ENCODE measurements at places on chromosomes 12 and 14.
A peak's percentile ranks its signal among the peaks of the same experiment; 100 is the strongest.

GRCh38 chr12:79689061-79689476 lies 1.7 kb downstream of the PAWR start:
- DNase-seq, result no peak

- DNase-seq, result no peak
These were observed 675 bp downstream of the NEDD8 start for GRCh38 chr14:24231263-24232120.

DNA sequence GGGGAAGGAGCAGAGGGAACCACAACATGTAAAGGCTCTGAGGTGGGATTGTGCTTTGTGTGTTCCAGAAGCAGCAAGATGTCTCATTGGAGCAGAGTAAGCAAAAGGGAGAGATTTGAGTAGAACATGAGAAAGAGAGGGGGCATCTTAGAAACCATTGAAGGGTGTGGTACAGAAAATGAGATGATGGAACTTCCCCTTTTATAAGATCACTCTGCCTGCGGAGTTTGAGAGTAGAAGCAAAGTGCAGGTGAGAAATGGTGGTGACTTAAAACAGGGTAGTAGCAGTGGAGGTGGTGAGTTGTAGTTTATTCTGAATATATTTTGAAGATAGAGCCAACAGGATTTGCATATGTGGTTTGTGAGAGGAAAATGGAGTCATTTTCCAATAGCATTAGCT lies 56.0 kb downstream of the FBXO34 start:
- DNase-seq, result no peak

DNA sequence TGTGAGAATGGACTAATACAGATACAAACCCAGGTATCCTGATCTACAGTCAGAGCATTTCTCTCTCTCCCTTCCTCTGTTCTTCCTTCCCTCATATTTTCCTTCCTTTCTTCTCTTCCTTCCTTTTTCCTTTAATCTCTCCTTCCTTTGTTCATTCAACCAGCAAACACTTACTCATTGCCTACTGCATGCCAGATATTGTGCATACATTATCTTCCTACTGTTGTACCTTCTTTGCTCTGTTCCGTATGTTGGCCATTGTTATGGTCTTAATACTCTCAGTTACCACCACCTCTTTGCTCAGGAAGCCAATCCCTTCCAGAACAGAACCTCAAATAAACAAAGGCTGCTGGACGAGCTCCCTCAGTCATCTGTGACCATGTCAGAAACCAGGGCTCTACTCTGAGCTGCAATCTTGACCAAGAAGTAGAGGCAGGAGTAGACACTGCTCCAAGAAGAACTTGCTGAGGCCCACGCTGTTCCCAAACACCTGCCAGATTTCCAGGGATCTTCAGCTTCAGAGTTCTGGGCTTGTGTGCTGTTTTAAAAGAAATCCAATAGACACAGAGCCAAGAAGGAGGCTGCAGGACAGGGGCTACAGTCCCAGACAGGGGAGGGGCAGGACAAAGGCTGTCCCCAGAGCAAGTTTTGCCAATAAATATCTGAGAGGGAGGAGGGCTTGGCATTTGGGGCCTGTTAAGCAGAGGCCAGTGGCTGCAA lies 526.7 kb upstream of the TBX3 start:
- no peak for DNase-seq

DNA sequence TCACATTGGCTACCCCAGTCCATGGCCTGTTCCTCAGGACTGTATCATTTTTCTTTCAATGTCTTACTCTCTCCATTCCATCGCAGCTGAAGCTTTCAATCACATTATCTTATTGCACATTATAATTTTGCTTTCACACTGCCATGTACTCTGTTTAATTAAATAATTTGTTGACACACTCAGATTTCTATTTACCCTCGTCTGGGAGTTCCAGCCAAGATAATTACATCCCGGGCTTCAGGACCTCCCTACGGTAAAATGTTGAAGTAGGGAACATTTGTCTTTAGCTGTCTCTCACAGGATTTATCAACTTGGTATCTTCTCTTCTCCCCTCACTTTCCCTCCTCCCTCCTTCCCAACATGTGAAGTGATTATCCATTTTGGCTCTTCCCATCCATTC lies 177.2 kb upstream of the RASSF8 start:
- DNase-seq, result no peak

- no peak for DNase-seq
These were observed 115.4 kb upstream of the VRK1 start for GRCh38 chr14:96681829-96682228.

DNA sequence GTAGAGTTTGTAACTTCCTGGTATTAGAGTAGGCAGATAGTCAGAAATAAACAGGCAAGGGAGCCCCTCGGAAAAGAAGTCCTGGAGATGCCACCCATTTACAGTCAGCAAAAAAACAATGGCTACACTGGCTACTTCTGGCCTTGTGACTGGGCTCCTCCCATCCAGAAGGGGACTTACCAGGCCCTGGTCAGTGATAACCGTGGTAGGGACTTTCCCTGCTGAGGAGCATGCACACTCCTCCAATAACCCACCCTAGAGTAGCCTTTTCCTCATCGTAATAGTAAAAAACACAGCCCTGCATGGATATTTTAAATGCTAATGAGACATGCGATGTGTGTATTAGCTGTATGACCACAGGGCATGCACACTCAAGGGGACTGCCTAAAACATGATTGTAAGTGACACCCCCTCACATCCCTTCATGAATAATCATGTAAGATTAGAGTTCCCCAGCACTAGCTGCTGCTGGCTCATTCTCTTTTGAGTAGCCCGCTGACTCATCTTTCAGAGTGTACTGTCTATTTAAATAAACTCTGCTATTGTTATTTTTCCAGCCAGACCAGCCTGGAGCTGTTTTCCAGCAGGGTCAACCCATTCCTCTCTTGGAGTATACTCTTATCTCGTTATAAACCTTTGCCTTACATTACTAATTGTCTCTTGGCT lies 413.8 kb upstream of the TMTC1 start:
- peak; percentile 80 for DNase-seq

DNA sequence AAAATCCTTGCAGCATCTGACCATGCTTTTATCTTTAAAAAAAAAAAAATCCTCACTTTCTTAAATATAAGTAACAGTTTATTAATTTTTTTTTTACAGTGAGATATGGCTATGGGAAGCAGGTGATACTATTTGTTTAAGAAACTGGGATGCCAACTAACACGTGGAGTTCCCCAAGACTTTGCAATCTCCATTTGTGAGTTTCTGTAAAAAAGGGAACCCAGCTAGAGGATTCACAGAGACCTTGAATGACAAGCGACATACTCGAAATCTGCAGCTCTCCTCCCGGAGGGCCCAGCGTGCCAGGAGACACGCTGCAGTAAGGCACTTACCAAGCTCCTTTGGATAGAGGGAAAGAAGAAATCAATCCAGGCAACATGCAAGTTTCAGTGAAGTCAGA lies 30.1 kb downstream of the SLC15A4 start:
- no peak for DNase-seq

DNA sequence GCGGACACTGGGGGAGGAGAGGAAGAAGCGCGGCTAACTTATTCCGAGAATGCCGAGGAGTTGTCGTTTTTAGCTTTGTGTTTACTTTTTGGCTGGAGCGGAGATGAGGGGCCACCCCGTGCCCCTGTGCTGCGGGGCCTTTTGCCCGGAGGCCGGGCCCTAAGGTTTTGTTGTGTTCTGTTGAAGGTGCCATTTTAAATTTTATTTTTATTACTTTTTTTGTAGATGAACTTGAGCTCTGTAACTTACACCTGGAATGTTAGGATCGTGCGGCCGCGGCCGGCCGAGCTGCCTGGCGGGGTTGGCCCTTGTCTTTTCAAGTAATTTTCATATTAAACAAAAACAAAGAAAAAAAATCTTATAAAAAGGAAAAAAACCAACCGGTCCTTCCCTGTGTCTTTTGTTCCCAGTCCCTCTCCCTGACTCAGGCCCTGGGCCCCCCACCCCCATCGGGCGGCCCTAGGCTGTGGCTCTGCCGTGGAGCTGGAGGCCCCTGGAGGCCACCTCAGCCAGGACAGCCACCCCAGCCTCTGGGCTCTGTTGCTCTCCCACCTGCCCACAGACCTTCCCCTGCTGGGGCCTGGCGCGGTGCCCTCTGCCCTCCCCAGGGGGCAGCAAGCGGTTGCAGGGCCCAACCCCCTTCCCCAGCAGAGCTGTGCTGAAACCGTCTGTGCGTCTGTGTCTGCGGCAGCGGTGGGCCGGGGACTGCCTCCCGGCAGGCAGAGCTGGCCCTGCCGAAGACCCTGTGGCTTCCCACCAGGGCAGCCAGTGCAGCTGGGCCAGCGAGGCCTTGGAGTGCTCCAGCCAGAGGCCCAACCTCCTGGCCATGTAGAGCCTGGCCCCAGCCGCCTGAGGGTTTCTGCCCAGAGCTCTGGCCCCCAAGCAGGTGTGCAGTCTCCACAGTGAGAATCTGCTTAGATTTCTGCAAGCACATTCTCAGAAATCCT lies 4.0 kb upstream of the CRIP2 start:
- DNase-seq, result no peak

DNA sequence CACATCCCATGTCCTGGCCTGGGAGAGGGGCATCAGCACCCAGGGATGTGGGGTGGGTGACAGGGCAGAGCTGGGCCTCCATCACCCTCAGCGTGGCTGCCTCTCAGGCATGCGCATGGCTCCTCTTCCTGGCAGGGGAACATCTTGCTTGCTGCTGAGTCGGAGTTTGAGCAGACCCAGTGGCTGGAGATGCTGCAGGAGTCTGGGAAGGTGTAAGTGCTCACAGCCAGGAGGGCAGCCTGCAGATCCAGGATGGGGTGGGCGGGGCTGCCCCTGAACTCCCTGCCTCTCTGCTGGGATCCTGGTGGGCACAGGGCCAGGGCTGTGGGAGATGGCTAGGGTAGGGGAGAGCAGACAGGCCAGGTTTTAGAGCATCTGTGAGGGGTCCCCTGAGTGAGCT lies 16.2 kb downstream of the PLEKHD1 start:
- DNase-seq, result no peak

- no peak for DNase-seq
These were observed 2.3 kb downstream of the LARP4 start for GRCh38 chr12:50403001-50403440.

DNA sequence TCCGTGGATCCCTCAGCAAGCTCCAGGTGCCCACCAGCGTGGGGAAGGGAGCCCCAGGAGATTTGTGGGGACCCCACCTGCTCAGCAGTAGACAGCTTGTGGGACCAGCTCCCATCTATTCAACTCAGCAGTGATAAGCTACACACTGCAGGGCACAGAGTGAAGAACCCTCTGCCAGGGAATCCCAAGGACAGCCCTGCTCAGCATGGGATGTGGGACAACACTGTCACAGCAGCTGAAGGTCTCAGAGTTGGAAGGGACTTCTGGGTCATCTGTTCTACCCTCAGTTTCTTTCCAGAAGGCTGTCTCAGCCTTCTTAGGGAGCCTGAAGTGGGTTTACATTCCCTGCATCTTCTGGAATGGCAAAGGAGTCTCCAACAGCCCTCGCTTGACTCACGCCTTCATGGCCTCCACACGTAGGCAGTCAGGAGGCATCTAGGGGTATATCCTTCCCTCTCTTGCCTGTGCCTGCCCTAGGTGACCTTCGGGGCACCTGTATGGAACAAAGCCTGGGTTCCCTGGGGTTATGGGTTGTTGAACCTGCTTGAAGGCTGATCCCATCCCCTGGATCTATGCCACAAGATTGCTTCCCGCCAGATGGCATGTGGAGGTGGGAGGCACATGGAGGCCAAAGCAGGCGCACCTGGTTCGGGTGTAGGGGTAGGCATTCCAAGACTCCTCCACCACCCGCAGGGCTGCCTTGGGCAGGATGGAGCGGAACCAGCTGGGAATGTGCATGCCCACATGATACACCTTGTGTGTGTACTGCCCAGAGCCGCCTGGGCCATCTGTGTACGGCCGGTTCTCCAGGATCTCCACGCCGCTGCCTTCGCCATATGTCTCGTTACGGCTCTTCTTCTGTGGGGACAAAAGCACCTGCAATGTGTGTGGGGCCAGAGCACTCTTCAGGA lies 33.0 kb downstream of the ARL6IP4 start:
- no peak for DNase-seq

DNA sequence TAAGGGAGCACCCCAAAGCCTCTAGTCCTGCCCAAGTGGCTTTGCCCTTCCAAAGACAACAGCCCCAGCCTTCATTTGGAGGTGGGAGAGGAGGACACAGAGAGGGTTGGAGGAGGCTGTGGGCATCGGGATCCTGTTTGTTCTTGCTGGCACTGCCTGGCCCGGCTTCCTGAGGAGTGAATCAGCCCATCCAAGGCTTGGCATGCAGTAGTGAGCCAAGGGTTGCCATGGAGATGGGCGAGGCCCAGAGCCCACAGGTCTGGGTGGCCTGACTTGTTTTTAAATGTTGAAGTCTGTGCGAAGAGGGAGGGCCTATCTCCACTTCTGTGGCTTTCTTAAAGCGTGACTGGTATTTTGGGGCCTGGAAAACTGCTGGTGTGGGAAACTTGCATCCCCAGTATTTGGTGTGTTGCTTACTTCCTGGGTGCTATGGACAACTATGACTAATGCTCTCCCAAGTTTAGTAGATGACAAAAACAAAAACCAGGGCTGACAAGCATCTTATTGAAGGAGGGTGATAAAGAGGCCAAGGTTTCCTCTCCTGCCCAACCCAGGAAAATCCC lies 15.8 kb downstream of the CD9 start:
- DNase-seq, result peak; percentile 69

DNA sequence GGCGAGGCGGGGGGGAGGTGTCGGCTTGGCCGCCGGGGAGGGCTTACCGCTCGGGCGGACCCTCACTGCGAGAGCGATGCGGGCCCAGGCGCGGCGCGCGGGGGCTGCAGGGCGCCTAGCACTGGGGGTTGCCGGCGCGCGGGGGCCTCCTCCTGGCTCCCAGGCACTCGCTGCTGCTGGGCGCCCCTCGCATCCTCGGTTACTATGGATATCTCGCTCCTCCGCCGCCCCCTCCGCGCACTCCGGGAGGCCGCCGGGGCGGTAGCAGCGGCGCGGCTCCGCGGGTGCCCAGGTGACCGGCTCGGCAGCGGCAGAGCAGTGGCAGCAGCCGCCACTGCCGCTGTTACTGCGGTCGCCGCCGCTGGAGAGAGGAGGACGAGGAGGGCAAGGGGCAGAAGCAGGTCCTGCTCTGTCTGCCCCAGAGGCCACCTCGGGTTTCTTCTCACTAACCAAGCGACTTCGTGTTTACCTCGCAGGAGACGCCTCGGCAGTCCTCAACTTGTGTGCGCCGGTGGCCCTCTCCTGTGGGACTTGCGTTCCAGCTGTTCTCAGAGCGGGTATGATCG lies 250.1 kb downstream of the APAF1 start:
- no peak for DNase-seq

GRCh38 chr12:60174941-60175340 lies 579.1 kb downstream of the SLC16A7 start:
- DNase-seq, result no peak

DNA sequence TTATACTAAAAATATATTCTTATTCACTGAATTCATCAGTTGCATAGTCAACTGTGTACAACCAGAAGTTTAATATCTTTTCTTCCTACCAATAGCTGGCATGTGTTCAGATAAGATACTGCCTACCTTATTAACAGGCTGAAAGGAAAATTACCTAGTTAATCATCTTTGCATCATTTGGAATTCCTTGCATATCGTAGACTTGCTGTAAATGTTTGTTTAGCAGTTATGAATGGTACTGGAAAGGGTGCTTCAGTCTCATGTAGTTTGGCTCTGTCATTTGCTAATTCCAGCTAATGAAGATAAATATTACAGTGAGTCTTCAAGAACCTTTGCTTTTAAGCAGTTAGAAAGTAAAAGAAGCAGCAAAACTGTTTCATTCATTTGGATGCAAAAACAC lies 84.4 kb downstream of the PPHLN1 start:
- DNase-seq, result no peak
